ENCODE measurements at places on chromosomes 4 and X.

- no peak for DNase-seq
Observed at GRCh38 chr4:188578657-188579056, 439.4 kb downstream of the TRIML1 start.

- no peak for DNase-seq
Observed at GRCh38 chrX:96432647-96433046, 252.0 kb upstream of the DIAPH2 start.

GRCh38 chr4:52595001-52595400, 64.1 kb downstream of the USP46 start:
- DNase-seq, result no peak

- no peak for DNase-seq
Observed at GRCh38 chr4:158422546-158422945, 99.1 kb upstream of the RXFP1 start.

GRCh38 chr4:1293531-1293941, 3.8 kb downstream of the MAEA start:
- DNase-seq, result no peak

GRCh38 chr4:172390331-172390730, 577.1 kb downstream of the GALNTL6 start:
- DNase-seq, result no peak

- no peak for DNase-seq
Observed at GRCh38 chr4:32624943-32625603, 1904.9 kb downstream of the PCDH7 start.

- DNase-seq, result no peak
Observed at GRCh38 chr4:8593264-8594096, 915 bp downstream of the CPZ start.

- DNase-seq, result no peak
Observed at GRCh38 chr4:77076889-77077635, 1.3 kb upstream of the CCNI start.

GRCh38 chr4:41632481-41633073, 94.6 kb downstream of the LIMCH1 start:
- no peak for DNase-seq

GRCh38 chrX:79366873-79367749, at the start of gene ITM2A:
Gene ITM2A (minus strand): TSS chrX:79367334. CDS start chrX:79367215, 119 bp downstream.
- peak; percentile 7 for DNase-seq

GRCh38 chrX:129478516-129478915, 44.8 kb downstream of the SMARCA1 start:
- no peak for DNase-seq

DNA sequence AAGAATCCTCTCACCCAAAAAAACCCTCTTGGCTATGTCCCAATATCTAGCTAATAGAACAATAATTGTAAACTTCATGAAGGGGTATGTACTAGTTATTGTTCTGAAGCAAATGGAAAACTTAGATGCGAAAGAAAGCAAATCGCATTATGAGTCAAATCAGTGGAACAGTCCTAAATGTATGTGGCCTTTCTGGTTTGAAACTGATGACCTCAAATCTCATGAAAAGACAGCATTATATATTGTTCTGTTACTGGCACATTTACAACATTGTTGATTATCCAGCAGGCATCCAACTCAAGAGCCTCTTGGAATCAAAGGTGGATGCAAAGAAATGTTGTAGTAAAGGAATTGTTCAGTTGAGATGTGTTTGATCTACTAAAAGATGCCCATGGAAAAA, 34.7 kb downstream of the CSN3 start:
- no peak for DNase-seq

DNA sequence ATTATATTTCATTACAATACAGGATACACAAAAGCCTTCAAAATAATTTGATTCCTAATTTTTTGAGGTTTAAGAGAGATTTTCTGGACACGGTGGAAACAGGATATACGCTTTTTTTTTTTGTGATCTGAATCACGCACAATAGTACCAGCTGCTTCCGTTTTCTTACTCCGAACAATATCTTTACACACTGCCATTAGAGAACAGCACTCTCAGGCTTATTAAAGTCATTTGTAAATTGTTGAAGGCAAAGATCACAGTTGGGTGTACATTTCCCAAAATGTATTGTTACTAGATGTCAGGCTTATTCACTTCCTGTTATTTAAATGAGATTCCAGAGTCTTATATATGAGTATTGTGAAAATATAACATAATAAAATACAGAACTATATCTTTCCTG, 71.5 kb downstream of the TMEM47 start:
- no peak for DNase-seq

DNA sequence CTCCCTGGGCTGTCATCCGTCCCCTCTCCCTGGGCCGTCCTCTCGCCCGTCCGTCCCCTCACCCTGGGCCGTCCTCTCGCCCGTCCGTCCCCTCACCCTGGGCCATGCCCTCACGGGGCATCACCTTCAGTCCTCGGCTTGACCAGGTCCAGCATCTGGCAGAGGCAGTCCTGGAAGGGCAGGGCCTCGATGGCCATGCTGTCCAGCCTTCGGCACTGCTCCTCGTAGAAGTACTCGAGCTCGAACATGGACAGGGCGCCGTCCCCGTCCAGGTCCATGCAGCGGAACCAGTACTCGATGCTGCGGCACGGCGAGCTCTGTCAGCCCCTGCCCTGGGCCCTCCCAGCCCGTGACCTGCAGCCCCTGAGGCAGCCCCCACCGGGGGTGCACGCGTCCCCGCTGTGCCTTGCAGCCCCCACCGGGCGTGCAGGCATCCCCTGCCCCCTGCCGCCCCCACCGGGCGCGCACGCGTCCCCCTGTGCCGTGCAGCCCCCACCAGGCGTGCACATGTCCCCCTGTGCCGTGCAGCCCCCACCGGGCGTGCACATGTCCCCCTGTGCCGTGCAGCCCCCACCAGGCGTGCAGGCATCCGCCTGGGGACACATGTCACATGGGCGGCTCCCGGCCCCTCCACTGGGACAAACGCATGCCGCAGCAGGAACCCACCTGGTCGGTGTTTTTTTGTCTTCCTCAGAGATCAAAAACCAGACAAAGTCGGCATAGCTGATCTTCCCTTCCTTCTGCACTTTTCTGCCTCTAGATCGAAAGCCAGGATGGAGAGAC, 22.2 kb upstream of the GTPBP6 start:
- no peak for DNase-seq

GRCh38 chr4:174828845-174829701, at the start of gene GLRA3:
Gene GLRA3 (minus strand): TSS chr4:174829247. CDS start chr4:174828811, 436 bp downstream.
- no peak for DNase-seq

GRCh38 chr4:117691572-117692351, 342.5 kb upstream of the NDST3 start:
- no peak for DNase-seq

DNA sequence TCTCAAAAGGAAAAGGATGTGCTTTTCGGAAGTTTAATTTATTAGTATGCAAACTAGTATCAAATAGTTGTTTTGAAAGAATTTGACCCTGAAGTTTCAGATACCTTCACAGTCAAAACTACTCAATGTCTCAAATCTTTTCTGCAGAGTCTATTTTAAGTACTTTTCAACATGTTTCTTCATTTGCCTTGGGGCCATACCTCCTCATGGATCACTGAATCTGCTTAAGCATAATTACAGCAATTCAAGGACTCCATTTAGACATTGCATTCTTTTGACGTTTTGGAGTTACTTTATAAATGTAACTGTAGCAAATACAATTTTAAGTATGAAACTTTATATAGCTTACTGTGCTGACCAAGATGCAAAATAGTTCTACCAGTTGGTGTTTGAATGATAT, 25.5 kb downstream of the PALLD start:
- no peak for DNase-seq

Data from stimulated activated CD4-positive, alpha-beta T cell treated with anti-CD3 and anti-CD28 coated beads, Interleukin-1b, Interleukin-23, amount 100 ng/mL, for 1 hour (primary cell).